ENCODE measurements at places on chromosomes 16 and 17.

DNA sequence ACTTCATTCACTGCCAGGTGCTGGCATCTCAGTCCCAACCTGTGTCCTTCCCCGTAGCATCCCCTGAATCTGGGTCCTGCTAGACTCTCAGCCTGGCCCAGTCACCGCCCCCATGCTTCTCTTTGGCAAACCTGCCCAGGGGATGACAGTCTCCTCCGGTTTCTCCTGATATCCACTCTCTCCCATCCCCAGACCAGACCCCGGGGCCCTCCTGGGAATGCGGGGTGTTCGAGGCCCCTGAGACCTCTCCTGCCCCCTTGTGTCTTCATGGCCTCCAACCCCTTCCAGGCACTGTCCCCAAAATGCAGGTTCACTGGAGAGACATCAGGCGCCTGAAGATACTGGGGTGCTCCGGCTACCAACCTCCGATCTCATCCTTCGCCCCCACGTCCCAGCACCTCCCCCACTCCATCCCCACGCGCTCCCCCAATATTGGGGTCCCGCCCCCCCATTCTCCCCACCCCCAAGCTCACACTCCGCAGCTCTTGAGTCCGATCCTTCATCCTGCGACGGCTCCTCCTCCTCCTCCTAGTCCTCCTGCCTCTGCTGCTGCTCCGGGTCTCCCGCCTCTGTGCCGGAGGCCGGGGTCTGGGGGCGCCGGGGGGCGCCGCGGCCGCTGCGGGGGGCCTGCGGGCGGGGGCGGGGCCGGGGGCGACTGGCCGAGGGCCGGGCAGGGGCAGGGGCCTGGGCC lies 399 bp downstream of the STX1B start:
- DNase-seq, result no peak

- DNase-seq, result no peak
Observed at GRCh38 chr16:10982465-10983150, 38.2 kb downstream of the CLEC16A start.

DNA sequence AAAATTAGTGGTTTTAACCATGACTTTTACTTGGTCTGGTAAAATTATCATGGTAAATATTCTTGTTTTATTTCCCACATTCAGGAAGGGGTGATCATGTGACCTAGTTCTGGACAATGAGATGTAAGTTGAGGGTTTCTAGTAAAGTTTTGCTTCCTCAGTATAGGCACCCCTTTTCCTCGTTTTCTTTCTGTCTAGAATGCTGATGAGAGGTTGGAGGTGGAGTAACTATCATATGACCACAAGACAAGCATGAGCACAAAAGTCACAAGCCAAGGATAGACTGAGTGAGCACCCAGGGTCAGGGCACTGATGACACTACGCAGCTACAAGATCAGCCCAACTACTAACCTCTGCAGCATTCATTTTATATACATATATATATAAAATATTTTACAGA lies 53.9 kb downstream of the MYO1D start:
- peak; percentile 66 for DNase-seq

- no peak for DNase-seq
Observed at GRCh38 chr17:35923609-35924114, 6.9 kb downstream of the RDM1 start.

GRCh38 chr16:51763072-51763661 lies 612.1 kb upstream of the SALL1 start:
- no peak for DNase-seq

- DNase-seq, result no peak
Observed at GRCh38 chr16:49534901-49535610, 161.5 kb downstream of the C16orf78 start.

GRCh38 chr16:85216522-85217375 lies 104.5 kb upstream of the CIBAR2 start:
- DNase-seq, result no peak

DNA sequence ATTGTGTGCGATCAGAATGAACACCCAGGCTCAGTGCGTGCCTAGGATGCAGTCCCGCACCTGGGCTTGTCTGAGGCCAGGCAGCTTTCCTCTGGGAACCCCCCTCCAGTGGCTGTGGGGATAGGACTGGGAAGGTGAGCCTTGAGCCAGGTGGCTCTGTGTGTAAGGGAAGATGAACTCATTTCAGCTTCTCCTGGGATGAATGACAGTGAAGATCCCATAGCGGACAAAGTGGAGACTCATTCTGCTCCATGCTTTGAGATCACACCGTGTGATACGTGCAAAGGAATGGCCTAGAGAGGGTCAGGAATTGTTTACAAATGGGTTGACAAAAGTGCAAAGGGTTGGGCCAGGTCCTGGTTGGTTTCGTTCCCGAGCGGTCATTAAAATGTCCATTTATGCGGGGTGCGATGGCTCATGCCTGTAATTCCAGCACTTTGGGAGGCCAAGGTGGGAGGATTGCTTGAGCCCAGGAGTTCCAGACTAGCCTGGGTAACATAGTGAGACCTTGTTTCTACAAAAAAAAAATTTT lies 15.8 kb downstream of the GPRC5C start:
- DNase-seq, result no peak

DNA sequence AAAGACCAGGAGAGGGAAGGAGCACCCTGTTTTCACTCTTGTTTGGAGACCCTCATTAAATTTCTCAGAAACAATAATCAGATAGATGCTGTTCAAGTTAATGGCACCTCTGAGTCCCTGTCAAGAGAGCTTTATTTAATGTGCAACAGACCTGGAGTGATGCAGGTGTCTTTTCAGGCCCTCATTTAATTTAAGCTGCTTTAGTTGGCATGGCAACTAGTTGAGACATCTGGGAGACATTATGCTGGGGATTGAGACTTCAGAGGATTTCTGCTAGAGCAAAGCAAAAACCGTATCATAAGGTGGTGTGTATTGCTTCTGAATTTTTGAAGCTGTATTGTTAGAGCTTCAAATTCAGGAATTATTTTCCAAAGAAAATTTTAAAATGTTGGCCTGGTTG lies 108.5 kb downstream of the NLK start:
- no peak for DNase-seq

- no peak for DNase-seq
Observed at GRCh38 chr17:46125831-46126230, 67.4 kb downstream of the KANSL1 start.

- DNase-seq, result no peak
Observed at GRCh38 chr16:84818989-84819643, 669 bp upstream of the CRISPLD2 start.

Data from hematopoietic multipotent progenitor cell treated with erythropoietin and hydrocortisone succinate and interleukin-3 and kit ligand, for 6 days (in vitro differentiated cells).